NCI-H1930 (cell line): ENCODE measurements at places on chromosomes 4 and X.

DNA sequence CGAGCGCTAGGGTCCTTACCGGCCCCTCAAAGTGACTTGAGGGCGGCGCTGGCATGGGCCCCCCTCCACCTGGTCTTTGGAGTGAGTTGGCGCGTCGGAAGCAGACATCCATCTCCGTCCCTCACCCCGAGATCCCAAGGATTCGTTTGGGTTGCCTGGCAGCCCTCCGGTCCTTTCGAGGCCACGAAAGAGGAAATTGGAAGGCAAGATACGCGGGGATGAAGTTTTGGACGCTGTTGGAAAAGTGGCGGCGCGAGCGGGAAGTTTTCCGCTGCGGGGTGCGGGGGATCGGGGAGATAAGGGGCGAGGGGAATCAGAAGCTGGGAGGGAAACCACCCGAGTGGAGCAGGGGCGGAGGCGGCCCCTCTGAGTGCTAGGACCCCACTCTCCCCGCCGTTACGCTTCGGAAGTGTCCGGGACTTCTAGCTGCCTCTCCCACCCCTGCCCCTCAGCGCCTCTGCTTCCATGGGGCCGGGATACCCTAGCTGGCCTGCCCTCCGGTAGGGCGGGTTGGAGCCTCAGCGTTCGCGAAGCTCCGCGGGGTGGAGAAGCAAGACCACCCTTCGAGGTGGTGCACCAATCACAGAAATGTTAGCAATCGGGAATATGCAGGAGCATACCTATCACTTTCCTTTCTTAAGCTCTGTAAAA lies 57.8 kb downstream of the FRMPD3 start:
- DNase-seq: no peak

- no peak for DNase-seq
Observed at GRCh38 chr4:183550345-183551093, 45.7 kb downstream of the ING2 start.

DNA sequence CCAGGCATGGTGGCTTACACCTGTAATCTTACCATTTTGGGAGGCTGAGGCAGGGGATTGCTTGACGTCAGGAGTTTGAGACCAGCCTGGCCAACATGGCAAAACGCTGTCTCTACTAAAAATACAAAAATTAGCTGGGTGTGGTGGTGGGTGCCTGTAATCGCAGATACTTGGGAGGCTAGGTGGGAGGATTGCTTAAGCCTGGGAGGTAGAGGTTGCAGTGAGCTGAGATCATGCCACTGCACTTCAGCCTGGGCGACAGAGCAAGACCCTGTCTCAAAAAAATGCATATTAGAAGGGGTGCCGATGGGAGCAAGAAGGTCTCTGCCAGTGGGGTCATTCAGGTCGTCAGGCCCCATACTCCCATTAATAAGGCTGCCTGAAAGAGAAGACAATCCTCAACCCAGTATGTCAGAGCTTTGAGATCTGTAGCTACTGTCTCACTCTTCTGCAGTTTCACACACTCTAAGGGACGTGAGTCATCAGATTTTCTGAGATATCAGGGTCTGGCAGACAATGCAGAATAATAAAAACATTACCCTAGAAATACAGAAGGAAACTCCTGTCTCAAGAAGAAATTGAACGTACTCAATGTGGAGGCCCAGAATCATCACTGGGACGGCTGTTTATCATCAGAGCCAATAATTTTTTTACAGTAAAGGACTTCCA lies 176.7 kb upstream of the FAT1 start:
- DNase-seq: no peak

- DNase-seq: no peak
Observed at GRCh38 chrX:97334850-97335249, 451.1 kb downstream of the RPA4 start.

DNA sequence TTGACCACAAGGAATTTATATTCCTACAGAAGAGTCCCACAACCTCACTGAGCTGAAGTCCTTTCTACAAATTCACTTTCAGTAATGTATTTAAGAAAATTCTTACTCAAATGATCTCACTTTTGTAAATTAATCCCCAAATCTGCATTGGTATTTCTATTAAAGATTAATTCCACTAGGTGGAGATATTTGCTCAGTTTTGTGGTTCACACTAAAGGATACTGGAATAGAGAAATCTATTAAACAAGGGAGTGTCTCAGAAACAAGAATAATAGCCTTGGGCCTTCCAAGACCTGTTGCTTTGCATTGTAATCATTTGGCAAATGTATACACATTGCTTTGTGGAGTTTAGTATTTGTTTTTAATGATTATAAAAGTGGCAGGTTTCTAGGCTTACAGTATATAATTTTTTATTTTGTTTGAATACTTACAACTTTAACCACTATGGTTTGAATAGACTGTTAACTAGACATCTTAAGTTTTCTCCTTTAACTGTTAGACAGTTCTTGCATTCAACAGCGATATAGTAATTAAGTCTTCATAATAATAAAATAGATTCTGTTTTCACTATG lies 25.9 kb downstream of the CFAP299 start:
- DNase-seq: peak; percentile 6

DNA sequence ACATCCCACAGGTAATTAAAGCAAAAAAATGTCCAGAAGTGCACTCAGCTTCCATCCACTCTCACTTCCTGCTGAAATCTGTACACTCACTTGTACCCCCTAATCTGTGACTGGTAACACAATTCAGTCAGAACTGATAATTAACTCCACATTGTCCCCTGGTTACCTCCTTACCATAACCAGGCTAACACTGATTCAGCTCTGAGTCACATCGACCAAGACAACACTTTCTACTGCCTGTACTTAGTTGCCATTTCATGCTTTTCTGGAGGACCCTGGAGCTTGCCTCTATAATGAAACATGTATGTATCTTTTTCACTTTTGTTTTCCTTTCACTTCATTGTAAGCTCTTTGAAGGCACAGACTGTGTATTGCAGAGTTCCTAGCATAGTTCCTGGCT lies 130.9 kb upstream of the GABRG1 start:
- no peak for DNase-seq

GRCh38 chr4:109248322-109248900 lies 54.0 kb downstream of the COL25A1 start:
- DNase-seq: no peak

- DNase-seq: no peak
Observed at GRCh38 chrX:43716696-43717095, 60.6 kb downstream of the MAOA start.

DNA sequence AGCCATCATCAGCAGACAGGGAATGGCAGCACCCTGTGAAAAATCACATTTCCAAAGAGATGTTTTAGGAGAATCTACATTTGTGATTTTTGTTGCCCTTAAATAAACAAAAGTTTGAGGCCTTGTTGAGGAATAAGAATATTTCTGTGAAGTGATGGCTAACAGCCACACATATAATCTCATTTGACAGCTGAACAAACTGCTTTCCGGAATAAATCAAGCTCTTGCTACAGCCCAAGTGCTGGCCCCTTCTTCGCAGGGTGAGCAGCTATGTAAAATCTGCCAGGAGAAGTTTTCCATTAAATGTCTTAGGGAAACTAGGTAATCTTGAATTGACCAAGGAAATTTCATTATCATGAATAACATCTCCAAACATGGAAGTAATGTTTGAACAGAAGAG lies 106.4 kb upstream of the GPM6B start:
- DNase-seq: no peak

- no peak for DNase-seq
Observed at GRCh38 chr4:187811591-187811990, 184.0 kb upstream of the ZFP42 start.

GRCh38 chr4:78032446-78032845 lies 24.7 kb upstream of the FRAS1 start:
- peak; percentile 93 for DNase-seq

GRCh38 chr4:8255698-8256441 lies 13.7 kb upstream of the HTRA3 start:
- DNase-seq: no peak

DNA sequence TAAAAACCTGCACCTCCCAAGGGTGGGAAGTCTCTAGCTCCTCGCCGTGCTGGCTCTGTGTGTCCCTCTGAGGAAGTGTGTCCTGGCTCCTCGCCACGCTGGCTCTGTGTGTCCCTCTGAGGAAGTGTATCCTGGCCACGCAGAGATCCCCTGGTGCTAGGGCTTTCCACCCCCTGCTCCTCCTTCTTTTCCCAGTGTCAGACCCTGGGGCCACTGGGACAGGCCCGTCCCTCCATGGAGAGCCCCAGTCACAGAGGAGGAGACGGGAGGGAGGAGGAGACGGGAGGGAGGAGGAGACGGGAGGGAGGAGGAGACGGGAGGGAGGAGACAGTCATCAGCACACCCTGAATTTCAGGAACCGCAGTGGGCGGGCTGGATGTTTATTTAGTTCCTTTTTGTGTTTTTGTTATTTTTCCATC lies 53.8 kb upstream of the HGFAC start:
- DNase-seq: no peak

GRCh38 chr4:53322696-53323095 lies 43.2 kb downstream of the SCFD2 start:
- no peak for DNase-seq

- no peak for DNase-seq
Observed at GRCh38 chr4:158599150-158599549, 72.5 kb downstream of the C4orf46 start.

DNA sequence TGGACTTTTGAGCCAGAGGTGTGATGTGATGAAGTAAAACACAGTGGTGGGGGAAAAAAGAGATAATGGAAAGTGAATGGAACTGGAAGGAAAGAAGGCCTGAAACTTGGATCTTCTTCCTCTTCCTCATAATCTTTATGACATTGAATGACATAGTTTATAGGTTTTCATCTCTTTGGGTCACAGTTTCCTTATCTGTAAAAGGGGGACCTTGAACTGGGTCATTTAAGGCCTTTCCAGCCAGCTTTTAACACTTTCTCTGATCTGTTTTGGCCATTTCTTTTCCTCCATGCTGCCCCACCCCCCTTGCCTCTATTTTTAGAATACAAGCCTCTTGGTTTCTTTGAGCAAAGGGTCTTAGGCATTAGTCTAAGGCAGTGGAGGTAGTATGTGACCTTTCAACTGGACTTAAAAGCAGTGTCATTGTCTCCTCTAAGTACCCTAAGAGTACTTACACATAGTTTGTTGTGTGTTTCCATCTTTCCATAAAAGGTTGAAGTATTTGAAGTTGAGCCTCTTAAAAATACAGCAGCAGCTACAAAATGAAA lies 7.8 kb downstream of the CPEB2 start:
- DNase-seq: no peak

DNA sequence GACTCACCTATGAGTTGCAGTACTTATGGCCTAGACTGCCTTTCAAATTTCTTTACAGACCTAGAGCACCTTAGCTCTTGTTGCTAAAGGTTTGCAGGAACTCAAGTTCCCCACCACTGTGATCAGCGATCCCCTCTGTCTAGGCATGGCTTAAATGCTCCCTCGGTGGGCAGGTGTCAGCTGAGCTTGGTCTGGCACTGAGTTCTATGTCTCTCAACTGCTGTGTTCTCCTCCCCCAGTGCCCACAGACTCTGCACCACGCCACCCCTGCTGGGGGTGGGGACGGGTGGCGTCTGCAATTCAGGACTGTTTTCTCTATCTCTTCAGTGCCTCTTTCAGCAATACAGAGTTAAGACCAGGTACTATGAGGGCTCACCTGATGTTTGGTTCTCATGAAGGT lies 30.5 kb downstream of the TMEM271 start:
- no peak for DNase-seq

DNA sequence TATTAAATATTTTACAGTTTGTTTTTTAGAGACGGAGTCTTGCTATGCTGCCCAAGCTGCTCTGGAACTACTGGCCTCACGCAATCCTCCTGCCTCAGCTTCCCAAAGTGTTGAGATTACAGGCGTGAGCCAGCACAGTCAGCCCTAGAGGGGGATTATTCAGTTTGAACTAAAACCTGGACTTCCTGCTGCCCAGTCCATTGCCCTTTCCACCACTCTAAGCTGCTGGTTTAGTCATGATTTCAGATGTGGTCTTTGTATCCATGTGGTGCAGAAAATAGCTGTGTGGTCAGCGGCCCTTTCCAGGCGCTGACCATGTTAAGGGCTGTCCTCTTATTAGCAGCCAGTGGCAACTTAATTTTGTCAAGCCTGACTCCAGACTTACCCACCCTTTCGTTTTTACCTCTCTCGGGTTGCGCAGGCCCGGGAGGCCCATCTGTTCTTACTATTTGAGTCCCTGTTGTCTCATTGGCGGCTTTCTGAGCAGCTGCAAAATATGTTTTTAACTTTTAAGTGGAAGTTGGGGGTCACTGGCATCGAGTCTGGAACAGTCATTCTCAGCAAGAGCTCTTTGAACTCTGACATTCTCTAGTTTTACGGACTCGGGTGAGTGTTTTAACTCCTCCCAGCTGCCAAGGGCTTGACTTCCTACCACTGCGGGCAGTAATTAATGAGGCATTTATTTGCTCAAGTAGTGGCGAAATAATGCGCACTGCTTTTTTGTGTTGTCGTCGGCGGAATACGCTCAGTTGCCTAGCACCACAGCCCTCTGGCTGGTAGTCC lies 773 bp upstream of the VMA21 start:
- DNase-seq: no peak

DNA sequence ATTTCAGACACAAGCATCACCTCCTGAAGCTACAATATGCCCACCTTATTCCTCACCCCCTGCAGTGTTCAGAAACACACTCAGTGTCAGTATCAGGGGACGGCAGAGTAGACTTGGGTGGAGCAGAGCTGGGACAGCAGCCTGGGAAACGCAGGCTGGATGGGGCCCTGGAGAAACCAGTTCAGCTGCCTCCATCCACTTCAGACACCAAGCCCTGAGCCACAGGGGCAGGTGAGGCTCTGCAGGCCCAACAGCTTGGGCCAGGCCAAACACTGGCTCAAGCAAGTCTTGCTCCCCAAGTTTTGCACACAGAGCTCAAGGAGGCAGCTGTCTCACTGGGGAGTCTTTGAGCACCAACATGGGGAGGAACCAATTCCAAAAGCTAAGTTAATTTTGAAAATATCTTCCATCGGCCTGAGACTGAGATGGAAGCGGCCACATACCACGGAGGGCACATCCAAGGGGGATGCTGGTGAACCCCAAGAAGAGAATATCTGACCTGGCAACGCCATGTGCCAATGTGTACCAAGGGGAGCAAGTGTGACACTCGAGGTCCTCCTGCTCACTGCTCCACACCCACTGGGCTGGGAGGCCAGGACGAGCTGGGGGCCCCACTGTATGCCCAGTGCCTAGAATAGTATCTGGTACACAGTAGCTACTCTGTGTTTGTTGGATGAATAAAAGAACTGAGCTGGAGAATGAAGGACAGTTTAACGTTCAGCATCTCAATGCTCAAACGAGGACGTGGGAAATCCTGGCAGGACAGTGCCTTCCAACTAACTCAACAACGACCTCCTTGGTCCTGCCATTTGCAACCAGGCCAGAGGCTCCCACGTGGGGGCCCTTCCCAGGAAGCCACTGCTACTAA lies 45.6 kb downstream of the PPP2R2C start:
- DNase-seq: no peak

- no peak for DNase-seq
Observed at GRCh38 chrX:40085102-40085551, 12.6 kb downstream of the BCOR start.

DNA sequence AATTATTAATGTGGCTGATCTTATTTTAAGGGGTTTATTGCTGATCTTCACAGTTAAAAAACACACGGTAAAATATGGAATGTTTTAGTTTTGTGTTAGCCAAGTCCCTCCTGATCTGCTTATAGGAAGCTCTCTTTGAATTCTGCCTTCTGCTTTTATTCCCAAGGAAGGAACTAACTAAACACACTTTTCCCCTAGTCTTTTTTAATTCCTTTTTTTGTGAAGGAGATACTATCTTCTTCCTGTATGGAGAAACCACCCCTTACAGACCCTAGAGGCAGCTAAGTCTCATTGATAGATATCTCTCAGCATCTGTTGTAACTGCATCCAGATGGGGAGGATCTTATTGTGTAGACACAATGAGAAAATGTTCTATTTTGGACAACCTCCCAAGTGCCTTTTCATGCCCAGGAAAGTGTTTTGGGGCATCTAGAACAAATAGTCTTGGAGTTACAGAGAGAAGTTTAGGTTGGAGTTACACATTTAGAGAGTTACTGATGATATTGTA lies 64.4 kb downstream of the AFF1 start:
- no peak for DNase-seq
